Activated naive CD4-positive, alpha-beta T cell treated with anti-CD3 and anti-CD28 coated beads for 36 hours (primary cell): ENCODE measurements at places on chromosomes 5 and 9.

DNA sequence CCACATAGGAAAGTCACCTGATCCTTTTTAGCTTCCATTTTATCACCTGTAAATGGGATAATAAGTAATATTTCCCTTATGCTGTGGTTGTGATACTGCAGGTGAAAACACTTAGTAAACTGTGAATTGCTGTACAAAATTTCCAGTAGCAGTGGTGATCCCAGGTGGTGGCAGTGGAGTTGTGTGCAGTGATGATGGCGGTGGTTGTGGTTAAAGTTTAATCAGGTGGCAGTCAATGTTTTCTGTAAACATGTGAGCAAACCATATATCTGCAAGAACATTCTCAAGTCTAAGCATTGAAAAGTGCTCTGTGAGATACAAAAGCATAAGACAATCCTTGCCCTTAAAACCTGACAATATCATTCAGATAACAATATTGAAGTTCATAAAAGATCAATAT, 480.2 kb downstream of the RASEF start:
- DNase-seq = no peak

- no peak for DNase-seq
Measured at GRCh38 chr9:93520523-93520922, 55.9 kb upstream of the PHF2 start.

- DNase-seq = no peak
Measured at GRCh38 chr5:14453481-14453880, 128.1 kb upstream of the OTULINL start.

DNA sequence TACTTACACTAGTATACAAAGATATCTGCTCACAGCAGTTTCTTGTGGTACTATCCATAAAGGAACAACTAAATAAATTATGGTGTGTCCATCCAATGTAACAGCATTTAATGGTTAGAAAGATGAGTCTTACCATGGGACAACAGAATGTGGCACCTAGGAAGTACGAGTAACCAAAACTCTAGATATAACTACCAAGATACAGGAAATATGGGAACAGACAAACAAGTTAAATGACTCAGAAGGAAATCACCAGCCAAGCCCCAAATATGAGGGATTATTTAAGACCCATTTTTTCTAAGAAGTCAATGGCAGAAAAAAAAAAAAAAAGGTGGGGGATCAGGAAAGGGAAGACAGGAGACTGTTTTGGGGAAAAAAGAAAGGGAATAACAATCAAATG, 294.8 kb downstream of the PRELID2 start:
- no peak for DNase-seq

DNA sequence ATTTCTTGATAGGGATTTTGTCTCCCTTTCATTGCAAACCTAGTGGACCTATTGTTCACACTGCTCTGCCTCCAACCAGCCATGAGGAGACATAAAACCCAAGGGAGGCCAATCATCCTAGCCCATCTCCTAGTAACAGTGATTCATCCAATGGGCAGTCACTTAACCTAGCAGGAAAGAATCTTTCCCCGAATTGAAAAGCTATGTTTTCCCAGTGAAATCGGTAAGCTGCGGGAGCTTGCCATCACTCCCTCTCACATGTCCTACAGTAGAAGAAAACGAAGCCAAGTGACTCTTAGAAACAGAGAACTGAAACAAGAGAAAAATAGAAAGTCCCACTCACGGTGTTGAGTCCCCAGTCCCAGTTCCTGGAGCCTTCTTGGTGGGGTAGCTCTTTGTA, 123.3 kb downstream of the SUSD1 start:
- DNase-seq = no peak

DNA sequence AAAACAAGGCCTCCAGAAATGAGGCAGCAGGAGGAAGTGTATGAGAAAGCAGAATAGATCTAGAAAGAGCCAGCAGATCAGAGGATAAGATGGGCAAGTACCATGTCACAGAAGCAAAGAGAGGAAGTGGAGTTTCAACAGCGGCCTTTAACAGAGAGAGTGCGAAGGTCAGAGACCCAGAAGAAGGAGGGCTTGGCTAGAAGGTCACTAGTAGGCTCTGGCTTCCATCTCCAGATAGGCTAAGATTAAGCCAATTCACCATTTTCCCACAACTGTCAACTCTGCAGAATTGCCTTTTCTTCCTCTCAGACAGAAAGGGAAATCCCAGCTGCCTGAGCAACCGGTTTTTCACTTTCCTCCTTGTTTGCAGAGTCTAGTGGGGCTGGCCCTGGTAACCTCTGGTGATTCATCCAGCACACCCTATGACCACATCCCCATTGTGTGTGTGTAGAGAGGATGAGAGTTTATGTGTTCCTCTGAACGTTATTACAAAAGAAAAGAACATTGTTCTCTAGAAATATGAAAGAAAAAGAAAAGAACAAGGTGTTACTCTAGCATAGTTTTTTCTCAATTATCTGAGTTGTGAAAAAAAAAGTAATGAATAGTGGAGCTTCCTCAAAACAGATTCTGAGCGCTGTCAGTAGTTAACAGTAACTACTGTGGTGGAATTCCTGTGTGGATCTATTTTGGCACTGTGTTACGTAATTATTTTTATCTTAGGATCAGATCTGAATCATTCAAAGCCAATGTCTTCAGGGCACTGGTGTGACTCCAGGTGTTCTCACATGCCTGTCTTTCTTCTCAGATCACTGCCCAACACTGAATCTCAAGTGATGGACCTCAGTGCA, 220.4 kb downstream of the ARRDC3 start:
- peak; percentile 89 for DNase-seq

DNA sequence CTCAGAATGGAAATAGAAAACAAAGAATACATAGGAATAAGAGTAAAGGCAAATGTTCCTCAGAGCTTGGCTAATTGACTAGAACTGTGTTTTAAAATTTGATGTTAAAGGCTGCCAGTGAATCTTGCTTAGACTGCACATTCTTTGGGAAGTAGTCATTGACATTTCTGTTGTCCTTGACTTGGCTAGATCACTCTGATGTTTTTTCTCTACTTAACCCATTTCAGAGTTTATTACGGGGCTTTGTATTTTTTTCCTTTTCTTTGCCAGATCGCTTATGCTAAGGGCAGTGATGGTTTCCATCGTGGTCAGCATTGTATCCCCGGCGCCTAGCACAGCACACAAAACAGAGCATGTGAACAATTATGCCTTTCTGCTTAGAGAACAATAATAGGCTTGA, 1126.7 kb upstream of the CDH9 start:
- DNase-seq = no peak

DNA sequence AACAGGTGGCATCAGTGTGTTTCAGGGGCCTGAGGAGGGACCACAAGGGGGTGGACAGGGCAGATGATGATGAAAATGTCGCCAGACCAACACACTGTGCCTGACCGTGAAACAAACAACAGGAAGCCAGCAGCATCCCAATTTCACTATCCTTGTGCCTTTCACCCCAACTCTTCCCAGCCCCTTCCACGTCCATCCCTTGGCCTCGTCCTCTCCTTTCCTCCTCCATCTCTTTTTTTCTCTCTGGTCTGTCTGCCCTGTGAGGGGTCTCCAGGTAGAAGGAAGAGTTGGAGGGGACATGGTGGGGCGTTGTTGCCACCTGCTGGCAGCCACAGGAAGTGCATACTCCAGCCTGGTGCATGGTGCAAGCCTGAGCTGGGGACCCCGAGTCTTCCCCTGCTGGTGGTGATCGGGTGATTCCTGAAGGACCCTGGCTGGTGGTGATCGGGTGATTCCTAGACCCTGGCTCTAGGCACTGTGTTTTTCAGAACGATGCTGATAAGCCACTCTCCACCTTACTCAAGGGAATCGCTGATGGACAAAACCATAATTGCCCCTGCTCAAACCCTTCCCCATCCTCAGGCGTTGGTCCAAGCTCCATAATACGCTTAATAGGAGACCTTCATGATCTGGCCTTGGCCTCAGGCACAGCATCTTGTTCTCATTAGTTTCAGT, 21.7 kb upstream of the NSD1 start:
- peak; percentile 76 for DNase-seq
